ENCODE measurements at places on chromosomes 1 and 21.

DNA sequence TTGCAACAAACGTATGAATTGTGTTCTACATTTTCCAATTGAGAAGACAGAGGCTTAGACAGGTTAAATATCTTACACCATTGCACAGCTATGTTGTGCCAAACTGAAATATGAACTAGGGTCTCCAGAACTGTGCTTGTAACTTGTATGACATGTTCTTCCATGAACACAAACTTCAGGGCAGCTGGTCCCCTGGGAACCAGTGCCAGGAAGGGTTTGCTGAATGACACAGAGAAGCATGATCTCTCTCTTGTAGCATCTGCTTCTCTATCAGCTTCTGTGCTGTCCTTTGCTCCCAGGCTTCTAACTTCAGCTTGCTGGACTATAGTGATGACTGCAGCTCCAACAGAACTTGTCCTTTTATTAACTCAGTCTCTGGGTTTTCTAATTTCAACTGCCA is 385.5 kb downstream of the SIPA1L2 start:
- no peak for DNase-seq

DNA sequence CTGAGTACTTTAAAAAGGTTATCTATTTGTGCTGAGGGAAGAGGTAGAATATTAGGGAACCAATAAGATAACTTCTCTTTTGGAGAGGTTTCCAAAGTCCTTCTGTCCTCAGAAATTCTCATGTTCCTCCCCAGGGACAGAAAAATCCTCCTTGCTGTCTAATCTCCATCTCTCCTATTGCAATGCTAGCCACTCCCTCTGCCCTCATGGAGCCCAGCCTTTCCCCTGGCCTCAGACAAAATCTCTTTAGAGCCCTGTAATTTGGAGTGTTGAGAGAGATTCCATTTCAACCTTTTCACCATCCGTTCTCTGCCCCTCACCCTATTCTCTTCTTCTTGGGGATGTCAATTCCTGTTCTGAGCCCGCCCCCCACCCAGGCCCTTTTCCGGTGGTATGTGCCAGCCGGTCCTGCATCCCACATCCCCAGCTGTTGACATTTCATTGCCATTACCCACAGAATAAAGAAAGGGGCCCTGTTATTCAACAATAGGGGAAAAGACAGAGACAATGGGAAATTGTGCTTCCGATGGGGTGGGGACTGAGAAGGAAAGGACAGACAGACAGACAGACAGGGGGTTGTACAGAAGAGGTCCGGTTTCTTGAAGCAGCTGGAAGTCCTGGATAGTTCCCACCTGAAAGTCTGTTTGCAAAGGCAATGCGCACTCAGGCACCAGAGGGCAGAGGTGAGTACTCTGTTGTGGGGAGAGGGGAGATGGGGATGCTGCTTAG is at the start of gene HAPLN2:
Gene HAPLN2 (plus strand): TSS at position 563 of the 729 bp plus-strand sequence. CDS start 4,076 bp downstream, outside the sequence.
- peak; percentile 24 for DNase-seq

DNA sequence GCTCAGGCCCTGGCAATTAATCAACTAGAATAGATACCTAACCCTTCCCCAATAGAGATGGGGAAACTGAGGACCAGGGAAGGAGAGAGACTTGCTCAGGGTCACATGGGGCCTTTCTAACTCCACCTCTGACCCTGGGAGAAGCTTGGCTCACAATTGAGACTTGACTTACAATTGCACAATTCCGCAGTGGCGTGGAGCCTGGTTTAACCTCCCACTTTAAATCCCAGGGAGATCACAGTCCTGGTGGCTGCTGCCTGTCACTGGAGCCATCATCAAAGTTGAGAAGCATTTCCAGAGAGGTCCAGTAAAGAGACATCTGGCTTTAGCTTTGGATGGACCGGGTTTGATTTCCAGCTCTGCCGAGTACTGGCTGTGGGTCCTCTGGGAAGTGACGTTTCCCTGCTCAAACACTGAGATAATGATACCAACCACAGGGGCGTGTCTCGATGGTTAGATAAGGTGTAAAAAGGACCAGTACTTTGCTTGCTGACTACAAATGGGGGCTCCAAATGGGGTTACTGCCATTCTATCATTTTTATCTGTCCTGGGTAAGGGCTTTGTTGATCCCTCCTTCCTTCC is 39.3 kb downstream of the TRIM62 start:
- no peak for DNase-seq

- no peak for DNase-seq
These were observed 31.7 kb downstream of the TRIM11 start for GRCh38 chr1:228374711-228375577.

DNA sequence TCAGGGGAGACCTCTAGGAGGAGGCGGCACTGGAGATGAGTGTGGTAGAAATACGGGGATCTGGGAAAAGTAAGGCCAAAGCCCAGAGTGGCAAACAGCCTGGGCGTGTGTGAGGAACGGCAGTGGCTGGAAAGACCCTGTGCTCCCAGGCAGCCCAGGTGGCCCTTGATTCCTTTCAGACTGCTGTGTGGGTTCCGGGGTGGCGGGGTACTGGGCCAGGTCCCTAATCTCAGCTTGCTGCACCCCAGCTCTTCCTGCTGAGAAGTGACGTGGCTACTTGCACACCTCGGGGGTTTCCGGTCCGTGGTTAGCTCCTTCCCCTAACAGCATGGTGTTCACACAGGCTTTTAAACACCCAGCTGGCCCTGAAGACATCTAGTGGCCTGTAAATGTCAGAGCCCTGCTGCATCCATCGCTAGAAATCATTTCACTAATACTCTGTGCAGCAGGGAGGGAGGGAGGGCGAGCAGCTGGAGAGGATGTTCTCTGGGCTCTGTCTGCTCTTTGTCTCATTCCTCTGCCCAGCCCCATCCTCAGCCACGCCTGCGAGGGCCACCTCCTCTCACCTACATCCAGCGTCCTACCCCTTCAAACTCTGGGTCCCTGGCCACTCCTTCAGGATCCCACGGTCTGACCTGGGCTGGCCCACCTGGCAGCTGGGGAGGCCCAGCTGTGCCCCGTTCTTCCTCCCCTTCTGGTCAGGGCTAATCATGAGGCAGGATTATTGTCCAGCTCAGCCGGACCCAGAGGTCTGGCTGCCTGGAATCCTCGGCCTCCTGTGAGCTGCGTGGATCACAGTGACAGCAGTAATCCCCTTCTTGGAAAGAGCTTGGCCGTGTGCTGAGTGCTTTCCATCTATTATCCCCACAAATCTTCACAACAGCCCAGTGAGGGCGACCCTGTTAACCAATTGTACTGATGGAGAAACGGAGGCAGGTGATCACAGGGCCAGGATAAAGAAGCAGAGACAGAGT is 7.2 kb downstream of the ZDHHC18 start:
- peak; percentile 85 for DNase-seq

- DNase-seq = no peak
These were observed 85.4 kb upstream of the SLC25A33 start for GRCh38 chr1:9453779-9454418.

- DNase-seq = no peak
These were observed 115.1 kb downstream of the SETD4 start for GRCh38 chr21:35945089-35945671.

- no peak for DNase-seq
These were observed 1544.6 kb upstream of the B3GALT2 start for GRCh38 chr1:194731025-194731424.
